ENCODE measurements at places on chromosomes 3 and 15.

- no peak for DNase-seq
These were observed 172.0 kb upstream of the LRRFIP2 start for GRCh38 chr3:37346227-37347005.

GRCh38 chr15:68314563-68314962 is 37.0 kb downstream of the FEM1B start:
- no peak for DNase-seq

- DNase-seq, result no peak
These were observed 747 bp downstream of the PLD1 start for GRCh38 chr3:171809611-171809860.

DNA sequence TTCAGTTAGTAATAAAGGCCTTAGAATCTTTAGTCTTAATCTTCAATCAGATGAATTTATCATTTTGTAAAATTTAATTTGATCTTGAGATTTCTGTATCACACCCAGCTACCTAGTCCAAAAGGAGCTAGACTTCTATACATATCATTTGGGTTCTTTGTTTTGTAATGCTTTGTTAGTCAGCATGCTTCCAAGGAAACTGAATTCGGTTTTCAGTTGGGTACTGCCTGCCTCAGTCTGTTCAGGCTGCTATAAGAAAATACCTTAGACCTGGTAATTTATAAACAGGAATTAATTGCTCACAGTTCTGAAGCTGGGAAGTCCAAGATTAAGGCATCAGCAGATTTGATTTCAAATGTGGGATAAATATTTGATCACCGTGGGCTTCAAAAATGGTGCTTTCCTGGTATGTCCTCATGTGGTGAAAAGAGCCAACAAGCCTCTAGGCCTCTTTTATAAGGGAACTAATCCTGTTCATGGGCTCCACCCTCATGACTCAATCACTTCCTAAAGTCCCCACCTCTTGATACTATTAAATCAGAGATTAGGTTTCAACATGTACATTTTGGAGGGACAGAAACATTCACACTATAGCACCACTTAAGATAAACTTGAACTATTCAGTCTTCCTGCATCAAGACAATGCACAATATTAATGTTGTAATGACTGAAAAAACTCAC is 800.7 kb downstream of the NAALADL2 start:
- DNase-seq, result no peak

- peak; percentile 25 for DNase-seq
These were observed 50.8 kb upstream of the PLAAT1 start for GRCh38 chr3:193190146-193190786.

GRCh38 chr3:48565591-48566400 is 2.2 kb upstream of the UCN2 start:
- no peak for DNase-seq

GRCh38 chr15:81511138-81511537 is 137.1 kb upstream of the TMC3 start:
- no peak for DNase-seq

DNA sequence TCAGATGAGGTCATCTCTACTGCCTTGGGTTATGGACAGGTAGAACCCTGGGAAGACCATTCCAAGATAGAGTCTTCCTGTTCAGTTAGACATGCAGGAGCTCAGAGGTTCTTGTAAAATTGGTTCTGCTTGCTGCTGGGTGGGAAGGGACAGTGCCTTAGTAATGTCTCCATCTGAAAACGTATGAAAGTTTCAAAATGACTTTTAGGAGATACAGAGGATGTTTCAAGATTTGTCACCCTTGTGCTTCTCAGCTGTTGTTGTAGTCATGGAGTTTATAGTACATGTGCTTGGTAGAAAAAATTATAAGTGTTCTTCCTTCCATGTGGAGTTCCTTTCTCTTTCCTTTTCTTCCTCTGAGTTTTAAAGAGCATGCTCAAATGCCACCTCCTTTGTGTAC is 885.2 kb upstream of the CFAP20DC start:
- no peak for DNase-seq

- DNase-seq, result no peak
These were observed 62.0 kb upstream of the ZBTB38 start for GRCh38 chr3:141306276-141306675.

- no peak for DNase-seq
These were observed 427.1 kb upstream of the RASGRP1 start for GRCh38 chr15:38991701-38992100.

DNA sequence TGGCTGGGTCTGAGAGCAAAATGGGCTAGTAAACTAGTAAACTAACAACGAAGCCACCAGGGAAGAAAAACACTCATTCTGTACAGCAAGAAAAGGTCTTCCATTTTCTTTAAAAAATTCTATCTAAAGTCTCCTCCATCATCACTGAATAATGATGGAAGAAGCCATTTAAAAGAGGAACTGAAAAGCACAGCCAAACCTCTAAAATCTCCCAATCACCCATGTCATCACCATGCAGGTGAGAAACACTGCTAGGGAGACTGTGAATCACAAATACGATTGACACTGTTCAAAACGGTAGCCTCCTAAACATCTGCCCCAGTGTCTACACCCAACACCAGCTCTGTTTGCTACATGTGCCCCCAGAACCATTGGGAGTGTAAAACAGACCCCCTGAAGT is 140.4 kb downstream of the RORA start:
- DNase-seq, result no peak

DNA sequence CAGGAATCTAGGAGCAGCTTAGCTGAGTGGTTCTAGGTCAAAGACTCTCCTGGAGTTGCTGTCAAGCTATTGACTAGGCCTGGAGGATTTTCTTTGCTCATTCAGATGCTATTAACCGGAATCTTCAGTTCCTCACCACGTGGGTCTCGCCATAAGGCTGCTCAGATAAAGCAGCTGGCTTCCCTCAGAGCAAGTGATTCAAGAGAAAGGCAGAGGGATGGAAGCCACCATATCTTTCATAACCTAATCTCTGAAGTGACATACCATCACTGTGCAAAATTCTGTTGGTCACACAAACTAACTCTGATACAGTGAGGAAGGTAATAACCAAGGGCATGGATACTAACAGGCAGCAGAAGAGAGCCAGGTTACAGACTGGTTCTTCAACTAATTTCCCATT is 72.7 kb upstream of the FLNB start:
- DNase-seq, result no peak

DNA sequence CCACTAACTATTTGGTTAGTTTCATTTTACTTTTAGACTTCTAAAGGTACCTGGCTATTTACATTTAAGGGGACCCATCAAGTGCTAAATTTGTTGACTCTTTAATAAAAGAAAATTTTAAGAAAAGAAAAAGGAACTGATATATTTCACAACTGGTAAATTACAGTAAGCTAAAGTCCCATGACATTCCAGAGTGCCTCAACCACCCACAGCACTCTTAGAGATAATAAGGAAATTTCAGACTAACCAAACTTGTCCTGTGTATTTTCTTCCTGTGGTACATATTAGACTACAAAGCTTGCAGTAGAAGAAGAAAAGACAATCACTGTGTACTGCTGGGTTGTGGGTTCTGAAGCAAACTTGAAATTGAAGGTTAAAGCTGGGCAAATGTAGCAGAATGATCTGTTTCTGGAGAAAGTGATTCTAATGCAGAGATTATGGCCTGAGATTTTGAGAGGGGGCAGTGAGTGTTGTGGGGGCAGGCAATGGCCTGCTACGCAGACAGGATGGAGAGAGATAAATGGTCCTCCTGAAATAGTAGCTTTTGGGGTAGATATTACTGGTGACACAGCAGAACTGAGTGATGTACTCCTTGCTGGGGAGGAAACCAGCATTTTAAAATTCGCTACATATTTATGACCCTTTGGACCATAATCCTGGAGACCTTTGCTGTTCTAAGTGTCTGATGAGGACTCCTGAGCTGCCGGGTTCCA is 24.5 kb upstream of the MFSD1 start:
- DNase-seq, result no peak

DNA sequence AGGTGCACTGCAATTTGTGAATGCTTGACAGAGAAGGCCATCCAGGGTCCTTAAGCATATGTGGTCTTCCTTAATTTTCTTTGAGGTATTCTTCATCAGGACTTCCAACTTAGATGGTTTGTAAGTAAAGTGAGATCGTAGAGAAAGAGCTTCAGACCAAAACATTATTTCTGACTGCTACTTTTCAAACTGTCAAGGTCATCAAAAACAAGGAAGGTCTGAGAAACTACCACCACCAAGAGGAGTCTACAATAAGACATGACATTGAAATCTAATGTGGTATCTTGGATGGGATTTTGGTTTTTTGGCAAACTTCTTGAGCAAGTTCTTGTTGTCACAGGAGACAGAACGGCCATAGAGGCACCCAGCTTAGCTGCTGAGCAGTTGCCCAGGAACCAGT is 20.0 kb upstream of the RNF111 start:
- DNase-seq, result no peak

GRCh38 chr3:194407423-194407822 is 8.4 kb upstream of the GP5 start:
- DNase-seq, result no peak

GRCh38 chr15:99651023-99651807 is 82.0 kb downstream of the LYSMD4 start:
- no peak for DNase-seq

- DNase-seq, result no peak
These were observed 48.8 kb downstream of the UACA start for GRCh38 chr15:70714565-70714964.

GRCh38 chr15:67946701-67947100 is 106.9 kb upstream of the RNU6-1 start:
- no peak for DNase-seq

DNA sequence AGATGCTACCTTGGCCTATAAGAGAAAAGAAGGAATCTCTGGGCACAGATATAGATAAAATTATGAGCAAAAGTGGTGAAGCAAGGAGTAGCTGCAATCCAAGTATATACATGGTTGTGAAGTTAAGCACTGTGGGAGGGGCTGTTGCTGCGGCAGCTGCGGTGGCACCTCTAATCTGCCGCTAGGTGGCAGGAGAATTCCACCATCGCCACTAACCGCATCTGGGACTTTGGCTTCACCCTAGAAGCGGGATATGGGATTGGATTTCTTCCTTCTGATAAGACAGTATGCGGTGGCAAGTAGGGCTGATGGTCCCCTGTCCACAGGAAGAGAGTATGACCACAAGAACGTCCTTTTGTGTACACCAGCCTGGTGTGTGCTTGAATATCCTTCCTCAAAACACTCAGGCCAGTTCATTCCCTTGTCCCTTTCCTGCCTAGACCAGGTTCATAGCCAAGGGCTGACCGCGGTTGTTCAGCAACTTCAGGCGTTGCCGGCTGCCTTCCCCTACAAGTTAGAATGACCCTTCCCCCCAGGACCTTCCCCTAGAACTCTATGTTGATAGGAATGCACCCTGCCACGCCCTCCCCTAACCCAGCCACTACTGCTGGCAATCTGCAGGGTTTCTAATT is 5.1 kb downstream of the MAGEL2 start:
- peak; percentile 38 for DNase-seq

DNA sequence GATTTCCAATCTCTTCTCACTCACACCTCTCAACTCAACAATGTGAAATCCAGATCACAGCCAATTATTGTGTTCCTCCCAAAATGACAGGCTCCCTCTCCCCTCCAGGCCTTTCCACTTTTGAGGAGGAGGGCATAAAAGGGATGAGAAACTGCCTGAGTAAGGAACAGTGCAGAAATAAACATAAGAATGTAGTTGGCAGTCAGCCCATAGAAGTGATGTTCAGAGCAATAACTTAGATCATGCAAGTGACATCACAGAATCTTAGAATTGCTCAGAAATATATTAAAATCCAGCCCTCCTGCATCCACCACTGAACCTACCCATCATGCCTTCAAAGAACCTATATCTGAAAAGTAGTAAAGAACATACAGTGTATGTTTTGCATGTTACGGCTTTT is 299.4 kb upstream of the GADL1 start:
- DNase-seq, result no peak

DNA sequence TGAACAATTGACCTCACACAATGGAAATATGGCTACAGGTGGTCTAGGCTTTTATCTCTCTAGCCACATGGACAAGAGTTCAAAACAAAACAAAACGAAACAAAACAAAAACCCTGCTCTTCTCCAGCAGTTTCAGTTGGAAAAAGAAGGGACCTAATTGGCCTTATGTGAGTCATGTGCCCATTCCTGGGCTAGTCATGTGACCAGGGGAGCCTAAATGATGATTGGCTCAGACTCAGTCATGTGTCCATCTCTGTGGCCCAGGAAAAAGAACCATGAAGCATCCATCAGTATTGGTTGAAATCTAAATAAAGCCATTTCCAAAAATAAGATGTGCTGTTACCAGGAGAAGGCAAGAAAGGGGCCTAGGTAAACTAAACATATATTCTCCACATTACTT is 96.8 kb downstream of the ANXA2 start:
- DNase-seq, result no peak

GRCh38 chr3:160402221-160403027 is 3.0 kb downstream of the SMC4 start:
- DNase-seq, result no peak

DNA sequence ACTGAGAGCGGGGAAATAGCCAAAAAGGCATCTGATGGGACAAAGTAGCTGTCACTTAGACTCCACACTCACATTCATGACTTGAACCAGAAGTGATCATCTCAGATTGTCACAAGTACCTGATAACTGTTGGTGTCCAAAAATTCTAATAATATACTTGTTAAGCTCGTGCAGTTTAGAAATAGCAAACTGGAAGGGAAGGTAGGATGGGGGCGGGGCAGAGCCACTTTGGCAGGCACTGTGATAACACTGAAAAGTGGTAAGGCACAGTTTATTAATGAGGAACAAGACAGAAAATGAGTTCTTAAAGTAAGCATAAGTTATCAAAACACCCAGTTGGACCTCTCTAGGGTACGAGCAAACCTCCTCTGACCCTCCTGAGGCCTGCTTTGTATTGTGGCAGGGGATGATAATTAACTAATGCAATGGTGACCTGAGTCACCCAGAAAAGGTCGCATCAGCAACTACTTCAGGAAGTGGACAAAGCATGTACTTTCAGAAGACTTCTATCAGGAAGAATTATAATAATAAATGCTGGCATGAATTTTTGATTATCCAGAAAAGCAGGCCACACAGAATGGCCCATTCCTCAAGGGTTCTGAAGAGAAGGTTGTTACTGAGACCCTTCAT is 54.4 kb downstream of the ADCY5 start:
- no peak for DNase-seq

DNA sequence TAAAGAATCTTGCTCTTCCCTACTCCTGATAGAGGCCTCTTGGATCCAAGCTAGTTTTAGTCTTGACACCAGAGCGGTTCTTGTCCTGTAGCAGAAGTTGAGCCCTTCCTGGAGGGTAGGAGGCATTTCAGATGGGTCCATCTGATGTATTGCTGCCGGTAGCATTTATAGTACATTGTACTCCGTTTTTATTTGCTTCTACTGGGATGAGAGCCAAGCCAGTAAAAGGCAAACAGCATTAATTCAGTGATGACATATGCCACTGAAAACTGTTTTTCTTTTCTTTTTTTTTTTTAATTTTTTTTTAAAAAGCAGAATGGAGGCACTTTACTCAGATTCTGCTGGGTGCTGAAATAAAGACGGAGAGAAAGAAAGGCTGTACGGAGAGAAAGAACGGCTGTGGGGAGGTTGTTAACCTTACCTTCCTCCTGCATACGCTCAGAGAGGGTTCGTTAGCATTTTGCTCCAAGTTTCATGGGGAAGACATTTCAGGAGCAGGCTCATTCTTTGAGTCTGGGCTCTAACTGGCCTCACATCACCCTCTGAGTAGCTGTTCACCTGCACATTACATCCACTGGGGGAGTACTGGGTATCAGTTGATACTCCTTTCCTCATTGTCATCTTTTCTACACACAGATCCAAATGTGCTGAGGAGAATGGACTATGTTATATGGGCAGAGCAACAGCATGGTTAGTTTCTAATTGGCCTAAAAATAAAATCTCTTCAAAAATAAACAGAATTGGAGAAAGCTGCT is 161.5 kb downstream of the FEZF2 start:
- DNase-seq, result no peak

- DNase-seq, result no peak
These were observed 665.4 kb upstream of the CBLB start for GRCh38 chr3:106534206-106534605.

Data from renal cortex interstitium (tissue), 15 donors.